ENCODE measurements at places on chromosomes 3 and 15.

DNA sequence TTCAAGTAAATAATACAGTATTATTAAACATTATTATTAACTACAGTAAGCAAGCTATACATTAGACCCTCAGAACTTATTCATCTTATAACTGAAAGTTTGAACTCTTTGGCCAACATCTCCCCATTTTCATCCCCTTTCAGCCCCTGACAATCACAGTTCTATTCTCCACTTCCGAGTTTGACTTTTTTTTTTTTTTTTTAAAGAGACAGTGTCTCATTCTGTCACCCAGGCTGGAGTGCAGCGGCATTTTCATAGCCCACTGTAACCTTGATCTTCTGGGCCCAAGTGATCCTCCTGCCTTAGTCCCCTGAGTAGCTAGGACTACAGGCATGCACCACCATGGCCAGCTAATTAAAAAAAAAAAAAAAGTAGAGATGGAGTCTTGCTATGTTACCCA lies 41.3 kb upstream of the LRIG1 start:
- no peak for DNase-seq

- no peak for DNase-seq
Observed at GRCh38 chr3:20052851-20053250, 12.6 kb downstream of the KAT2B start.

- DNase-seq = no peak
Observed at GRCh38 chr15:94206463-94207167, 24.7 kb upstream of the MCTP2 start.

DNA sequence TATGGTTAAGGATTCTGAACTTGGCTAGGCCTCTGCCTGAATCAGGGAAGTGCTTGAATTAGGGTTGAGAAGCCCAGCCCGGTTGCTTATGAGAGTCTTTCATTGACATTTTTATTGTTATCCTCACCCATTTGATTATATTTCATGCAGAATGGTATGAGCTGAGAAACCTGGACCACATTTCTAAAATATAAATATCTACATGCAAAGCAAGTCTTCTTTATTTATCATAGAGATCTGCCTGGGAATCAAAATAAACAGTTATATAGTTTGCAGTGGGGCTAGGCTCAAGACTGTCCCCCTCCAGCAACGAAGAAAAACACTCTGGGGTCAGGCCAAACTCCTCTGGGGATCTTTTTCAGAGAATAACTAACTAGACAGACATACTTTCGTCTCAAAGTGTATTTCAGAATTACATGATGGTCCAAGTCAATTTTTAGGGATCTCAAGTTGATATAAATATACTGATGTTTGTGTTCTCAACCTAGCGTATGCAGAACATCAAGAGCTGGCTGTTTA lies 675.4 kb upstream of the NR2F2 start:
- DNase-seq = no peak

GRCh38 chr3:39401983-39402382 lies 4.5 kb upstream of the RPSA start:
- no peak for DNase-seq

GRCh38 chr15:87777054-87777561 lies 479.4 kb downstream of the NTRK3 start:
- no peak for DNase-seq

DNA sequence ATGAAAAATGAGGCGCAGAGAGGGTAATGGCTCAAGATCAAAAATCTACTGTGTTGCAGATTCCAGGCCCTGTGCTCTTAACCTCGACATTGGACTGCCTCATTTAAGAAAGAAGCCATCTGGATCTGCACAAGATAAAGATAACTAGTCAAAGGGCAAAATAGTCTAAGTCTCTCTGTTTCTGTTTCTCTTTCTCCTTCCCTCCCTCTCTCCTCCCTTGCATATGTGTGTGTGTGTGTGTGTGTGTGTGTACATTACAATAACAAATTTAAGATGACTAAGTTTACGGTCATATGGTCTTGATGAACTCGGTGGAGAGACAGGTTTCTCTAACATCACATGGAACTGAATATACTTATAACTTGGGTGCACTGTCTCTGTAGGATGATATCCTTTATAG lies 69.2 kb downstream of the MEIS2 start:
- DNase-seq = no peak

DNA sequence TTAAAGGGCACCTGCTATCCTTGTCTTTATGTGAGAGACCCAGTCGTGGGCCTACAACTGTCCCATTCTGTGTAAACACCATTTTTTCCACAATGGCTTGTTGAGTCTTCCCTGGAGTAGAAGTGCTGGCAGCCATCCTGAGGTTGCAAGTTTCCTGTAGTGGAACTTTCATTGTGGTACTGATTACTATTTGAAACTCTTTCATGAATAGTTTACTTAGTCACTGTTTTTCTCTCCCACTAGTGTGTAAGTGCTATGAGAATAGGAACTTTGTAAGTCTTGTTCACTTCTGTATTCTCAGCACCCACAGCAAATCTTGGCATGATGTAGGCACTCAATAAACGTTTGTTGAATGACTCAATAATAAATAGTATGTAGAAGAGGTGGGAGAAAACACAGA lies 48.6 kb downstream of the RARB start:
- DNase-seq = no peak

GRCh38 chr3:10609134-10609533 lies 103.7 kb upstream of the ATP2B2 start:
- no peak for DNase-seq

DNA sequence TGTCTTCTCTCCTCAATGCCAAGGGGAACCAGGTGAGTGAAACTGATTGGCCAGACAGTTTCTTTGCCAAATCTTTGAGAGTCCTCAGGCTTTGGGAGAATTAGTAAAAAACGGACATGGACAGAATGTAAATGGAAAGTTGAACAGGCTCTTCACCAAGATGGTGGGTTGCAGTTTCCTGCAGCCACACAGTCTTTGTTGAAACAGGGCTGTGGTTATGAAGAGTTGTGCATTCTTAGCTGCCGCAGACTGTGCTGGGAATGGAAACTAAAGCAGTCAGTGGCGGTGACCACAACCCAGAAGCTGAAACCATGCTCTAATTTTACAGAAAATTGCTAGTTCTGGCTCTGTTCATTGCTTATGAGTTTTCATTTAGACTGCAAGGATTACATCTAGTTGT lies 42.1 kb upstream of the TASOR start:
- DNase-seq = peak; percentile 32

GRCh38 chr3:110504401-110504800 lies 567.2 kb upstream of the NECTIN3 start:
- DNase-seq = no peak

GRCh38 chr3:153595186-153595815 lies 433.3 kb downstream of the RAP2B start:
- DNase-seq = no peak

DNA sequence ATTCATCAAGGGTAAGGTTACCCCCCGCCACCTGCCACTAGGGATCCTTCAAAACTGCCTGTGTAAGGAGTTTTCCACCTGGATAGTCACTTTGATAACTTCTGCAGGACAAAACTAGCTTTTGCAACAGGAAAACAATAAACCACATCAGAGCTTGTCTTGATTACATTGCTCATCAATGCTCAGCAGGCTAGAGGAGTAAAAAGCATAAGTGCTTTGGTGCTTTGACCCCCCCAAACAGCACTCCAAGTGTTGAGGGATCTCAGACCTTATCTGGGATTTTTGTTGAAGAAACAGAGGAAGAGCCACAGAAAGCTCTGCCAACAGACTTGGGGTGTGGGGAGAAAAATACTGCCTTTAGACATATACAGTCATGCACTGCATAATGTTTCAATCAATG lies 10.8 kb upstream of the PHLDB2 start:
- no peak for DNase-seq

GRCh38 chr3:42428830-42429229 lies 18.4 kb upstream of the LYZL4 start:
- DNase-seq = no peak

DNA sequence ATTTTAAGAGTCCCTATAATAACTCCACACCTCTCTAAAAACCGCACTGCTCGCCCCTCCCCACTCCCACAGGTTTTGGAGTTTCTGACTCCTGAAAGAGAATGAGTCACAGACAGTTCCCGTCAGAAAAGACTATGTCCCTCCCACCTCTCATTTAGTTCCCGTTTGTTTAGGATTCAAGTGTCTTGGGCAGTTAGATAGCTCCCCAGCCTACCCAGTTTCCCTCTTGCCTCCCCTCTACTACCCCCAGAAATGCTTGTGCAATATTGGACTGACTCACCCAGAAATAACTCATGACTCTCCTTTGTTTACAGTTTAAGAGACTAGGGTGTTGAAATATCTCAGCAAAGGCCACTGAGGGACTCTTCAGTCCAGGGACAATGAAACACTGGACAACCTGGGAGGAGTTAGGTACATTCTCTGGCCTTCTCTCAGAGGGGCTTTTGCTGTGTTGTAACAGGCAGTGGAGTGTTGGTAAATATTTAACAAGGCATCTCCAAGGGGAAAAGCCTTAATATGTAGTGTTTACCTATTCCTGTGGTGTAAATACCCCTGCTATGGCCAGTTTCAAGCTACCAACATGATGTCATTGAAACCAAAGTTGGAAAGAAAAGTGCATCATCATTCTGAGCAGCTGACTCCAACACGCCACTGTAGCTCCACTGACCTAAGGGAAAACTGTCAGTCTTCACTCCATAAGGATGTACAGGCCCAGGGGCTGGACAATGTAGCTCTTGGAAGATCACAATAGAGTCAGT lies 96.1 kb upstream of the CHD2 start:
- peak; percentile 72 for DNase-seq

GRCh38 chr3:16741890-16742289 lies 136.7 kb upstream of the DAZL start:
- no peak for DNase-seq

GRCh38 chr3:68206524-68207117 lies 552.2 kb upstream of the SUCLG2 start:
- no peak for DNase-seq

GRCh38 chr15:98580572-98580971 lies 67.8 kb upstream of the IGF1R start:
- no peak for DNase-seq

- no peak for DNase-seq
Observed at GRCh38 chr3:8371085-8371551, 130.5 kb upstream of the LMCD1 start.

- no peak for DNase-seq
Observed at GRCh38 chr15:67037694-67038093, 27.7 kb upstream of the SMAD3 start.

- DNase-seq = no peak
Observed at GRCh38 chr3:22236490-22237270, 485.7 kb upstream of the ZNF385D start.

DNA sequence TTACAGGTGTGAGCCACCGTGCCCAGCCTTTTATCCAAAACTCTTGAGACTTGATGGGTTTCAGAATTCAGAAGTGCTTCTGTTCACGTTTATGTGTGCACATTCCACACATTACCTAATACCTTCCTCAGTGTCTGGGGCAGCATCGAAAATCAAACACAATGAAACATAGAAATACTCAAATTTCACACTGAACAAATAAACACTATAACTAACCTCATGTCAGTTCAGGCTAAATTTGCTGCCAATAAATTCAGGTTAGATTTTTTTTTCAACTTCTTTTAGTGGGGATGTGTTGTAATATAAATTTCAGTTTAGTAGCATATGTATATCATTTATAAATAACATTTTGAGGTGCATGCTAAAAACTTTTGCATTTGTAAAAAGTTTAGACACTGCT lies 2.8 kb downstream of the EIF2AK4 start:
- no peak for DNase-seq

GRCh38 chr3:5187920-5188418 lies 462 bp downstream of the EDEM1 start:
- no peak for DNase-seq

GRCh38 chr3:5016211-5017161 lies 37.2 kb downstream of the BHLHE40 start:
- DNase-seq = no peak

DNA sequence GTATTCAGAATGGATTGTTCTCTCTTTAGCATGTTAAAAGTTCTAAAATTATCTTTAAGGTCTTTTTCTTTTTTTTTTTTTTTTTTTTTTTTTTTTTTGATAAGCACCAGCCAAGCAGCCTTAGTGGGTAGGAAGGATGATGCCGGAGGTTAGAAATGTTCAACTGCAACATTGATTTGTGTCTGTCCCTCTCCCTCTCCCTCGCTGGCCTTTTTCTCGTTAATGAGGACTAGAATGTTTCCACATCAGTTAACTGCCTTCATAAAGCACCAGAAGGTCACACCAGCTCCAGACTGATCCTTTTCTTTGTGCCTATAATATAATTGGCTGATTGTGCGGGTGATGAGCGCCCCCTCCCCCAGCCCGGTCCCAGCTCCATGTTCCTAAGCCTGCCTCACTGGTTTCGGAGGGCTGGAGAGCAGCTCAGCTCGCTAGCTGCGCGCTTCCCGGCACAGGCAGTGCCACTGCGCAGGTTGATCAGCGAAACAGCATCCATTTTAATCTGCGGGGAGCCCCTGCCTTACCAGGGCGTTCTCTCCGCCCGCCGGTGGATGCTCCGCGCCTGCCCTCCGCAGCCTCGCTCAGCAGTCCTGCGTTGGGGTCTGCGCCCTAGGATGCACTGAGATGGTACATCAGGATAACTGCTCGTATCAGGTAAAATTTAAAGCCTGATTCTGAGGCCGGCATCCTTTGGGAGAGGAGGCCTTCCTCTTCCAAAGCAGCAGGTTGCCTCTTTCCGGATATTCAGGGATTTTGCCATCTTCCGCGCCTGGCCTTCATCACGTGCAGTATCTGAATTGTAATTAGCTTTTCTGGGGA lies 148.9 kb upstream of the IL12A start:
- no peak for DNase-seq

GRCh38 chr3:158352551-158352950 lies 218.4 kb upstream of the MLF1 start:
- DNase-seq = no peak
